SK-N-SH (cell line): ENCODE measurements at places on chromosomes 5 and 9.

GRCh38 chr5:15521381-15522186 is 21.6 kb downstream of the FBXL7 start:
- H3K4me1 ChIP-seq = peaks cover 5% of the 10 kb centered on the region; the same call in 1 of the 2 replicates
- H3K27ac ChIP-seq = no peak overlapping the region
- H3K27me3 ChIP-seq = no peaks in the 10 kb centered on the region
- H3K36me3 ChIP-seq = no peaks in the 10 kb centered on the region
- DNase-seq = no peak

DNA sequence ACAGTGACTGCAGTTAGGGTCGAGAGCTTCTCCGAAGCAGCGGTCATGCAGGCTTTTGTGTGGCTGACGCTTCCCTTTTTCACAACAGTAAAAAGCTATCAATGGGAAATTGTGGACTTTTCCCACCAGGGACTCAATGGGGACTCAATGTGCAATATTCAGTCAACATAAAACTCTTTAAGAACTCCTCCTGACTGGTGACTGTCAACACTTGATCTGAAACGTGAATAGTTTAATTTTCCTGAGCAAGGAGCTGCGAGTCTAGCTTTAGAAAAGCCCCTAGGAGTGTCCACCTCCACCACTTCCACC is 28.7 kb downstream of the EXOC3 start:
- H3K27me3 ChIP-seq = no peaks in the 10 kb centered on the region
- H3K4me1 ChIP-seq = no peaks in the 10 kb centered on the region
- H3K27ac ChIP-seq = no peak overlapping the region
- H3K4me3 ChIP-seq = peak overlapping the region; percentile 75
- H3K36me3 ChIP-seq = no peaks in the 10 kb centered on the region
- no peak for DNase-seq

DNA sequence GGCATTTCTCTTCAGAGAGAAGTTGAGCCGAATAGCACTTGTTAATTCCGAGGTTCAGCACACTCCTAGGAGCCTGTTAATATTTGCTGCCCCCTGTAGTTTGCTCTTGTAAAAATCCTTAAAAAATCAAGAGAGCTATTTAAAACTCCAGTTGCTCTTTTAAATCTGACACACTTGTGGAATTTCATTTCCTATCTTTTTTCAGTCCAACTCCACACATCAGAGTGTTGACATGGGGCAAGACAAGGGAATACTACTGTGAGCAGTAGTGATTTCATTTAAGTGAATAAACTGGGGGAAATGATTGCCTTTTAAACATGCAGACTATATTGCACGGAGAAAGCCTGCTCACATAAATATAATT is 1096.3 kb upstream of the DMAC1 start:
- H3K27ac ChIP-seq = no peak overlapping the region
- H3K36me3 ChIP-seq = no peaks in the 10 kb centered on the region
- H3K4me1 ChIP-seq = no peaks in the 10 kb centered on the region
- H3K27me3 ChIP-seq = no peaks in the 10 kb centered on the region
- H3K4me3 ChIP-seq = no peak overlapping the region

DNA sequence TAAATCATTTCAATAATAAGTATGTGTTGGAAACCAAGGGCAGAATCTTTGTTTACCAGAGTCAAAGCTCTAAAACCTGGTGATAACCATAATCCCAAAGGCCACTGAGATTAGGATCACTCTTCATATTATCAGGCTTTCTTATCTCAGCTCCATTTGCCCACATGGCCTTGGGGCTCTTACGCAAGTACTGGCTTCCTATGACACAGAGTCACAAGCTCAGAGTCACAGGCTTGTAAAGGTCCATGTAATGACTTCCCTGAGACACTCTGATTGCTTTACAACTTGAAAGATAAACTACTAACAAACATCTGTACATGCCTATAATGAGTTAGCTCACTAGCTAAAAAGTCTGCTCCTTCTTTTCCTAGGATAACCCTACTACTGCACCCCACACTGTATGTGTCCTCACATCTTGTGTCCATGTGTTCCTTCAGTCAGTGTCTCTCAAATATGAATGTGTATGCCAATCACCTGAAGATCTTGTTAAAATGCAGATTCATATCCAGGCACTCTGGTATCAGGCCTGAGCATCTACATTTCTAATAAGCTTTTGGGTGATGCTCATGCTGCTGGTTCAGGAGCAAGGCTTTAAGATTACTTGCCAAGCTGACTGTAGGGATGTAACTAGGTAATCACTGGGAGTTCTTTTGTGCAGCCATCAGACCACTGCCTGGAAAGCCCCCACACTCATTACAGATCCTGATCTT is 28.4 kb downstream of the SEMA6A start:
- no peaks in the 10 kb centered on the region for H3K4me1 ChIP-seq
- H3K36me3 ChIP-seq = no peaks in the 10 kb centered on the region
- DNase-seq = no peak
- no peak overlapping the region for H3K4me3 ChIP-seq
- H3K27ac ChIP-seq = no peak overlapping the region

- H3K27ac ChIP-seq = no peak overlapping the region
- no peak for DNase-seq
- no peaks in the 10 kb centered on the region for H3K4me1 ChIP-seq
- H3K36me3 ChIP-seq = no peaks in the 10 kb centered on the region
- no peak overlapping the region for H3K4me3 ChIP-seq
- no peaks in the 10 kb centered on the region for H3K27me3 ChIP-seq
Observed at GRCh38 chr5:4230786-4231641, 635.4 kb downstream of the IRX1 start.

- peaks cover 71% of the 10 kb centered on the region for H3K36me3 ChIP-seq
- H3K27ac ChIP-seq = no peak overlapping the region; the same call in 1 of the 2 replicates
- no peaks in the 10 kb centered on the region for H3K27me3 ChIP-seq
- no peak for DNase-seq
- no peaks in the 10 kb centered on the region for H3K4me1 ChIP-seq
Observed at GRCh38 chr5:178214160-178214803, 9.9 kb downstream of the HNRNPAB start.
